ENCODE measurements at places on chromosomes 7 and 10.

- DNase-seq = no peak
Measured at GRCh38 chr7:105156731-105157130, 142.7 kb downstream of the KMT2E start.

GRCh38 chr10:88386204-88386788 is 196.8 kb downstream of the RNLS start:
- DNase-seq = no peak

GRCh38 chr7:68542831-68543230 is 1055.4 kb upstream of the AUTS2 start:
- no peak for DNase-seq

GRCh38 chr7:80476035-80476434 is 35.8 kb downstream of the GNAT3 start:
- no peak for DNase-seq

DNA sequence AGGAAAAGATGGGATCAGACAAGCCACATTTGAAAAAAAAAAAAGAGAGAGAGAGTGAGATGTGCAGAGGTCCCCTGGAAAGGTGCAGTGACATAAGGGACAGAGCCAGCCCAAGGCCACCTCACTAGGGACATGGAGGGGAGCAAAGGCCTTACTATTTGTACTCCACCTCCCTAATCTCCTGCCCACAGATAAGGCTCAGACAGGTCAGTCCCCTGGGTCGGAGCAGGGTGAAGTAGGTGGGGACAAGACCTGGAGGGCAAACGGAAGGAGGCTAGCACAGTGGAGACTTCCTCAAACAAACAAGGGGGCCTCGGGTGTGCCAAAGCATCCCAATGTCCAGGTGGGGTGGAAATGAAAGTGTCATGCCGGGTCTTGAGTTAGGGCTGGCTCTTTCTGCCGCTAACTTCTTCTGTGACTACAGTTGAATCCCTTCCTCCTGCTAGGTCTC is 7.0 kb downstream of the PRF1 start:
- DNase-seq = no peak

DNA sequence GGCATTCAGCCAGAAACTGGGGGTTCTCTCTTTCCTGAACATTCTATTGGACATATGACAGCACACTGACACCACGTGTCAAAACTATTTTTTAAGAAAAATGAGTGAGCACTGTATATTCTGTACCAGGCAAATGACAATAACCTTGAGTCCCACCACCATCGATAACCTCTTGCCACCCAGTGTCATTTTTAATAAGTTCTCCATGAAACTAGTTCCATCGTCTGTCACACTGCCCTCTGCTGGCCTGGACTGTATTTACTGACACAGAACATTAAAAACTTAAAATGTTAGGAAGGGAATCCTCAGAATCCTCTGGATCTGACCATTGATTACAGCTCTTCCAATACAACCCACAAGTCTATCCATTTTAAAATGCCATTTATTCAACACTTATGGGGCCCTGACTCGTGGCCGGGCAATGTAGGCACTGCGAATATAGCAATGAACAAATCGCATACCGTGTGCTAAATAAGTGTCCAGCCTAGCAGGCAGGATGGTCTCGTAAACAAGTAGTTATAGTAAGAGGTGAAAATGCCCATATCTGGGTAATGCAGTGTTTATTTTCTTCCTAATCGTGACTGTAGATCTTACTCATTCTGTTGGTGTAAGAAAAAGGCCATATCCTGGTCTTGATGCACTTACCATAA is 35.9 kb upstream of the CACNB2 start:
- DNase-seq = peak; percentile 83

- DNase-seq = no peak
Measured at GRCh38 chr10:115214829-115215228, 121.7 kb downstream of the ATRNL1 start.

DNA sequence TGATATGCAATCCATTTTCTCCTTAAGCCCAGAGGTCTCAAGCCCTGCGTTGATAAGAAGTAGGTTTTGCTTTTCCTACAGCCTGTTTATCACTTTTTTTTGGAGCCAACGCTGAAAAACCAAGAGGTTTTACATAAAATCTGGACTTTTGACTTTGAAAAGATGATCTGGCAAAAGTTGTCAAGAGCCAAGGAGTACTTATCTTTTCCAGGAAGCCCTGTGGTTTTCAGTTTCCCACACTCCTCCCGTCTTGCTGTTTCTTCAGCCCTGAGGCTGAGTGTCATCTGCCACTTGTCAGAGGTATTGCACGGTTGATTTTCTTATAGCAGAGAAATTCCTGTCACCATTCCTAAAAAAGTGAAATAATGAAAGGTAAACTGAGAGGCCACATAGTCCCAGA is 108.7 kb downstream of the TYW1 start:
- DNase-seq = peak; percentile 2

DNA sequence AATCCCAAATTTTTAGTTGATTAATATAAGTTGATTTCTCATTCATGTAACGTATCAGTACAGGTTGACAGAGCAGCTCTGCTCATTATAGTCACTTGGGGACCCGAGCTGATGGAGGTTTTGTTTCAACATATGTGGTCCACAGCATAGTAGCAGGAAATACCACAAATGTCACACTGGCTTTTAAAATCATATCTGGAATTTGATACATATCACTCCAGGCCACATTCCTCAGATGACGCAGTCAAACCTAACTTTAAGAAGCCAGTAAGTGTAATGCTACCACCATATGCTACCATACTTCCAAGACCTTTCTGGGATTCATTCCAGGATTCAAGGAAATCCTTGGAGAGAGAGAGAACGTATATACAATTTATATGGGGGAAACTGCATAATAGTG is 156.3 kb downstream of the PHF14 start:
- no peak for DNase-seq

- no peak for DNase-seq
Measured at GRCh38 chr7:127702938-127703337, 50.9 kb downstream of the SND1 start.

- DNase-seq = no peak
Measured at GRCh38 chr10:76388321-76389023, 957.0 kb downstream of the LRMDA start.

GRCh38 chr7:21169667-21170580 is 258.0 kb upstream of the SP4 start:
- no peak for DNase-seq

GRCh38 chr10:101236376-101237080 is 7.3 kb upstream of the LBX1 start:
- DNase-seq = peak; percentile 39

DNA sequence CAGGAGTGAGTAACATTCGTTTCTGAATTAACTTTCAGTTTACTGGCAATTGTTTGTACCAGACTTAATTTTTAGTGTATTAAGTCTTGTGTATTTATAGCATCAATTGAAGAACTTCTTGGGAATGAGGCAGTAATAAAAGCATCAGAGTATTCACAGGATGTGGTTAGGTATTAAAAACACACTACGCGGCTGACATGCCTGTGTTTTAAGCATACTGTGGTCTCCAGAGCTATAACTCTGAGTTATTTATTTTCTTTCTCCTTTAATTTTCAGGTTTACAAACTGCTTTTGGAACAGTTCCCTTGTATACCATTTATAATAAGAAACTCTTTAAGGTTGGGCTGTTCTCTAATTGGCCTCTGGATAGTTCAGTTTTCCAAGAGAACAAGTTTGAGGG is 626.1 kb upstream of the NRG3 start:
- no peak for DNase-seq

DNA sequence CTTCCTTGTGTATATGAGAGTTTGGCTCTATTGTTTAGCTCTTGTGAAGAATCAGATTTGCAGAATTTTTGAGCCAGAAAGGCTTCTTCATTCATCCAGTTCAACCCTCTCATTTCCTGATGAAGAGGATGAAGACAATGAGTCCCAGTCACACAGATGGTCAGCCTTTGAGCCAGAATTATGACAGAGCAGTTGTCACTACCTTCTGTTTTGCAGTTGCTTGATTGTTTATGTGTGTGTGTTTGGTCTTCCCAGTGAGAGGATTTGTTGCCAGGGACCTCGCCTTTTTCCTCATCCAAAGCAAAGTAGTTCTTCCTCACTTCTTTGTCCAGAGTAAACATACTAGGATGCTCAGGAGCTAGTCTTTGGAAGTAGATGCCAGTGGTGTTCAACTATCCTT is 15.6 kb downstream of the MDFIC start:
- DNase-seq = no peak

- DNase-seq = no peak
Measured at GRCh38 chr10:47288916-47289495, 11.0 kb upstream of the GDF10 start.

DNA sequence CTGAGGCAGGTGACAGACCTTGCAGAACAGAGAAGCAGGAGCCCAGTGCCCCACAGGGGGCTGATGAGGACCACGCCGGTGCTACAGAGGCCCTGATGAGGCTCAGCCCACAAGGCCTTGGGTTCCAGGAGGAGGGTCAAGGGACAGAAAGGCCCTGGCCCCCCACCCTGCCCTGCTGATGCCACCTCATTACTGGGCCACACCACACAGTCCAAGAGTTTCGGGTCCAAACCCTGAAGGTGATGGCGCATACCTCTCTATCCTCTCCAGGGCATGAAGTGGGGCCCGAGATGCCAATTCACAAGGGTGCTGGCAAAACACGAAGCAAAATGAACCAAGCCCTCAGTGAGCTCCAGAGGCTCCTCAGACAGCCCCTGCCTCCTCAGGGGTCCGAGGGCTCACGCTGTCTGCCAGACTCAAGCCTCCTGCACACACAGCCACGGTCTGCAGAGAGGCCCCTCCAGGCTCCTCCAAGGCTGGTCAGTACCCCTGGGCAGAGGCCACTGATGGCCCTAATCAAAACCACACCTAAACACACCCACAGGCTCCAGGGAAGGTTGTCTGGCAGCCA is 32.3 kb downstream of the RASGEF1A start:
- DNase-seq = no peak

- DNase-seq = no peak
Measured at GRCh38 chr10:105834261-105835059, 1193.4 kb downstream of the SORCS3 start.

DNA sequence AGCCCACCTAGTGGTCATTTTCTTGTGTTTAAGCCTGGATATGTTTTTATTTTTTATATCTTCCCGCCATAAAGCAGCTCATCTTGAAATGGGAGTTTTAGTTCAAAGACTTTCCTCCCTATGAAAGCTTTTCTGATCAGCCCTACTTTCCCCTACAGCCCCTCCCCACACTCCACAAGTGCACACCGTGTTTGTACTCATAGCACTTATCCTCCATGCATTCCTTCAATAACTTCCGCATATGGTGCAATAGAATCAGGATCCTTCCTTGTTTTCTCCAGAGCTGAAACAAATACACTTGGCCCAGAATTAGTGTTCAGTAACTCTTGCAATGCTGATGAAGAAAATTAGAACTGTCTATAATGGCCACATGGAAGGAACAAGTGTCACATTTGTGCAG is 235.9 kb downstream of the KCNMA1 start:
- no peak for DNase-seq

GRCh38 chr10:60905580-60905979 is 38.4 kb downstream of the RHOBTB1 start:
- DNase-seq = no peak

DNA sequence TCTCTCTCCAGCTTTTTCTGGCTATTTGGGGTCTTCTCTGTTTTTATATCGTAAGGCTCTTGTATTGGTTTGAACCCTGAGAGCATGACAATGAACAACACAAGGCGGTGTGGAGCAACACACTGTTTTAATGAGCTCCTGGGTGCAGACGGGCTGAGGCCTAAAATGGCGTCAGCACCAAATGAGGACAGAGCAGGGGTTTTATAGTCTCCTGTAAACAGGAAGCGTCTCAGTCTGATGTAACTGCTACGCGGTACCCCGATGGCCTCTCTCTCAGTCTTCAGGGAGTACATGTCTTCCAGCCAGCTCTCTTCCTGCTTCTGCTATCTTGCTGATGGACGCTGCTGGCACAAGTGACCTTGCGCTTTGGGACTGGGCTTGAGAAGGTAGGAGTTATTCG is 95.9 kb upstream of the CCDC71L start:
- DNase-seq = no peak

- DNase-seq = peak; percentile 40
Measured at GRCh38 chr10:23994459-23995046, 214.4 kb upstream of the KIAA1217 start.

- no peak for DNase-seq
Measured at GRCh38 chr10:62813453-62813852, 2.7 kb downstream of the EGR2 start.

- no peak for DNase-seq
Measured at GRCh38 chr7:36391436-36392198, 2.0 kb downstream of the ANLN start.

GRCh38 chr7:22019931-22020330 is 74.2 kb upstream of the CDCA7L start:
- DNase-seq = no peak

DNA sequence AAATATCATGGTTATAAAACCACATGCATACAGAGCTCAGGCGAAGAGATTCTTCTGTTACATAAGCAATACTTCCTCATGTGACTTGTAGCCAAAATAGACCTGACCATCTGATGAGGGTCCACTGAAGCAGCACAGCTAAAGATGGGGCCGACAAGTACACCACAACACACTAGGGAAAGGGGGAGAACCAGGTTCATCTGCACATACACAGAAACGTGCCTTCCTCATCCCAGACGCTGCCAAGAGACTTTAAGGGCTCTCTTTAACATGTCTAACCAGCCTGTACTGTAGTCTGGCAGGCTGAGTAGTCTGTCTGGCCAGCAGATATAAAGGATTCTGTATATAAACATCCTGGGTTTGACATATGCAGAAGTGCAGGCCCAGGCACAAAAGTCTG is 30.3 kb downstream of the ERCC6 start:
- DNase-seq = no peak

DNA sequence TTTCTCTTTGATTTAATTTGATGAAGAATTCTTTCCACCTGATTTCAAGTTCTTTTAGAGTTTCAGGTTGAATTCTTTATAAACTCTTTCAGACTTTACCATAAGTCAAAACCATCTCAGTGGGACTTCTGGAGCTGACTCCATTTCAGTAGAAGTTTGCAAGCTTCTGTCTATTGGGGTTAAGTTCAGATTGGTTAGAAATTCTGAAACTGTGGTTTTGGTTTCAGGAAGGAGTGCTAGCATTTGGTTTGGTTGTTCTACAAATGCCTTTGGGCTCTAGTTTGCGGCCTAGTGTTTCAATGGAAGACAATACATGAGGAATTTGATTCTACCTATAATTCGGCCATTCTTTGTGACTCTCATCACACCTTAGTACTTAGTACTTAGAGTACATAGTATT is 176.8 kb upstream of the RHOBTB1 start:
- DNase-seq = no peak

GRCh38 chr10:49347342-49347741 is 48.4 kb downstream of the C10orf71 start:
- DNase-seq = no peak

DNA sequence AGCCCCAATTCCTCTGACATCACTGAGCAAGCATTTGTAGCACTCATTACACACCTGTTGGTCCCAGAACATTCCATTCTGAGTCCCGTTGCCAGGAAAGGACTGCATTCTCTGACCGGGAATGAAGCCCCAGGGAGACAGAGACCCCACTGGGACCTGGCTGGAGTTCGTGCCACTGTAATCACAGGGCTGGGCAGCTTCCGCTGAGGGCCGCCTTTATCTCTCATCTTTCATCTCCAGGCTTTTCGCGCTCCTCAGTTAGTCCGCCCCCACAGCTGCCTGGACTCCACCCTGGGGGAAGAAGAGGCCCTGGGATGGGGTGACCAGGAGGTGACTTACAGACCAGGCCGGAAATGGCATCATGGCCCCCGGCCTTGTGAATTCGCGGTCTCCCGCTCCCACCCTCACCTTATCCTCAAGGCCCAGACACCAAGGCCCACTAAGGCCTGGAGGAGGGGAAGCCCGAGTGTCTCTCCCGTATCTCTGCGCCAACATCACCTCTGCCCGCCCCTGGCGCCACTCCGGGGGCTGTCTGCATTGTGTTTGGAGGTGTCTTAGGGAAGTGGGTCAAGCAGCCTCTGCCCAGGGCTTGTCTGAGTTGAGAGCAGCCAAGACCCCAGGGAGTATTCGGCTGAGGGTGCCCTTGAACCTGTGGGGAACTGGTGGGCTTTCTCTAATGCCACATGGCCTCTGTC is 75.4 kb downstream of the PROSER2 start:
- DNase-seq = no peak
